ENCODE measurements at places on chromosomes 2 and 18. TPM values are rescaled to one million over a fixed set of nuclear protein-coding genes. Genes with fewer than 3 reads are reported as not detected.

Gene CRYBA2
- not detected for total RNA-seq

Gene SERPINB3
- total RNA-seq = not detected

Gene SP5
- total RNA-seq = not detected

Gene MAPRE2
- 17.6 TPM for total RNA-seq

Gene CCDC74A
- total RNA-seq = 16.9 TPM

Gene TMEM37
- total RNA-seq = 7.6 TPM

Gene PID1
- 8.4 TPM for total RNA-seq

Gene HOXD13
- total RNA-seq = not detected

Gene DOCK10
- 3.6 TPM for total RNA-seq

Gene IL36G
- total RNA-seq = not detected

Gene IL37
- total RNA-seq = not detected

Gene CPSF3
- total RNA-seq = 21.3 TPM

Gene REG3G
- not detected for total RNA-seq

Gene PLGLB2
- 0.26 TPM for total RNA-seq
